NCI-H1930 (cell line): ENCODE measurements at places on chromosomes 5 and 9.

- DNase-seq, result no peak
Measured at GRCh38 chr5:103743421-103743820, 180.8 kb upstream of the NUDT12 start.

DNA sequence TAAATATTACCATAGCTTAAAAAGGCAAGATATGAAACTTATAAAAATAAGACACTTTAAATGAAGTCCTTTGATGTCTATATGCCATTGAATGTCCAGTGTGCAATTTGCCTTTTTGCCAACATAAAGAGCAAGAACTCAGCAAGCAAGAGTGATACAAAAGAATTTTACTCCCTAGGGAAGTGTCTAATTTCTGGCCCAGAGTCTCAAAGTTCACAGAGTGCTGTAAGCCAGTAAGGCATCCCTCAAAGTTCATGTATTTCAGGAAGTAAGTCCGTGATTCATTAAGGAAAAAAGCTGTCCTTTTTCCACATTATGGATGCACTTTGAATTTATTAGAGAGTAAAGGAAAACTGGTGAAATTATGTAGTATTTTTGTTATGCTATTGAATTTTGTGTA, 185.2 kb downstream of the CCDC171 start:
- no peak for DNase-seq

GRCh38 chr5:171055875-171056454, 194.1 kb downstream of the RANBP17 start:
- no peak for DNase-seq

DNA sequence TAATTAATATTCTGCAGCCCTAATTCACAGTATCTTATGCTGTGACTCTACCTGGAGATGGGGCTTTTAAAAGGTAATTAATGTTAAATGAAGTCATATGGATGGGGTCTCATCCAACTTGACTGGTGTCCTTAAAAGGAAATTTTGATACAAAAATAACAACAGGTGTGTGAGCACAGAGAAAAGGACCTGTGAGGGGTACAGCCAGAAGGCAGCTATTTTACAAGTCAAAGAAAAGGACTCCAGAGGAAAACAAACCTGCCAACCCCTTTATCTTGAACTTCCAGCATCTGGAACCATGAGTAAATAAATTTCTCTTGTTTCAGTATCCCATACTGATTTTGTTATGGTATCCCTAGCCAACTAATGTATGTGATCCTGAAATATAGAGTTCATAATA, 250.3 kb downstream of the TMEM232 start:
- no peak for DNase-seq

DNA sequence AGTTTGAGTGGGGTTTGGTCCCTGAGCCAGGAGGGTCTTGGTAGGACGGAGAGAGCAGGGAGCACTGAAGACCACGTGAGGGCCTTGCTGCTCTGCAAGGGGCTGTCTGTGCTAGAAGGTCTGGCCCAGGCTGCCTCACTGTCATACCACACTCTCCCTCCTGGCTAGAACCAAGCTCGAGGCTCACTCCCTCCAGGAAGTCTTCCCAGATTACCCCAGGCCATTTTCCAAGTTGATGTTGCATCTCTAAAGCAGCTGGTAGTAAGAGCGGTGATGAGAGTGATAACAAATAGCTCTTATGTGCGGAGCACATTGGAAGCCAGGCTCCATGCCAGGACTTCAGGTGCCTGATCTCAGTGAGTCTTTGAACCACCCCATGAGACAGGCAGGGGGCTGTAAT, 6.6 kb downstream of the MYMK start:
- DNase-seq, result no peak

GRCh38 chr5:122099060-122099790, 21.2 kb upstream of the LOX start:
- DNase-seq, result no peak

- DNase-seq, result peak; percentile 35
Measured at GRCh38 chr9:114738581-114739316, 56.8 kb upstream of the TEX48 start.

DNA sequence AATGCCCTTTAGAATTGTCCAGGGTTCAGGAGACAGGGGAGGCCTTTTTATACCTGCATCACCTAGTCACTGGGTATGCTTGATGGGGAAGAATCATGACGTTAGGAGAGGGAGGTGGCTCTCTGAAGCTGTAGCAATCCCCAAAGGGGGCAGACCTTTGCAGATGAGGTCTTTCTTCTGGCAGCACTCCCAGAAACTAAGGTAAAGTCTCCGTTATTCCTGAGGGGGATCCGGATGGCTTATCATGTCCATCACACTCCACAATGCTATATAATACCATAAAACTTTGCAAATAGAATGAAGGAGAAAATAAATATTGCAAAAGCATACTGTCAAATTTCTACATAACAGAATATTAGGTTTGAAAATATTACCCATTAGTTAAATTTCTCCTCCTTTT, 21.5 kb upstream of the CAST start:
- no peak for DNase-seq

DNA sequence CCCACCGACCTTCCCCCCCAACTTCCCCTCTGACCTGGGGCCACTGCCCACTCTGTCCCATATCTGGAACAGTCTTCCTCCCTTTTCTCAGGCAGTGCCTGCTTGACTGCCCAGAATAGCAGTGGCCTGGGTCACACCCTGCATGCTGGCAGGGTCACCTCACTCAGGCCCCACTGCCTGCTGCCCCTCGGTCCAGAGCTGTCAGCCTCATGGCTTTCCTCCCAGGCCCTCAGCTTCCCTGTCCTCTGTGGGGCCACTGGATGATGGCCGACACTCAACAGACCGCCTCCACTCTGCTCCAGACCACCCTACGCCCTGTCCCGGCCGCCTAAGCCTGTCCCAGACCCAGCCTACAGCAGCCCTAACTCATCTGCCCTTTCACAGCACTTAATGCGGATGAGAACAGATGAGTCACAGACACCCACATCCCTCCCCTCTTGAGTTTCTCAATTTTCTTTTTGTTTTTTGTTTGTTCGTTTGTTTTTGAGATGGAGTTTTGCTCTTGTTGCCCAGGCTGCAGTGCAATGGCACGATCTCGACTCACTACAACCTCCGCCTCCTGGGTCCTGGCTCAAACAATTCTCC, 5.9 kb downstream of the PNPLA7 start:
- DNase-seq, result no peak

- no peak for DNase-seq
Measured at GRCh38 chr5:6498968-6499367, 50.3 kb downstream of the UBE2QL1 start.

- no peak for DNase-seq
Measured at GRCh38 chr9:114334490-114334889, 4.8 kb downstream of the ORM2 start.

- DNase-seq, result no peak
Measured at GRCh38 chr5:103218164-103218563, 40.4 kb upstream of the MACIR start.

DNA sequence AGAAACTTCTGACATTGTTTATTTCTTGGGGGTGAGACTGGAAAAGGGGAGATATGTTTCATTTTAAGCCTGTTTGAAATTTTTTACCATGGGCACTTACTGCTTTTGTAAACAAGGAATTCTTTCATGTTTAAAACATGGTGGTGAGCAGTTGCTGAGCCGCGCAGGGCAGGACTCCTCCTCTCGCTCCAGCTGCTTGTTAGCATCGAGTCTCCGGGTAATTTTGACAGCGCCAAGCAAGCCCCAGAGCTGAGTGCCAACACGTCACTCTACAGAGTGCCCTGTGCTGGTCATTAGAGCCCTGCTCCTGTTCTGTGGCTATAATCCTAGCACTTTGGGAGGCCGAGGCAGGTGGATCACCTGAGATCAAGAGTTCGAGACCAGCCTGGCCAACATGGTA, 116.5 kb upstream of the MSX2 start:
- DNase-seq, result no peak

DNA sequence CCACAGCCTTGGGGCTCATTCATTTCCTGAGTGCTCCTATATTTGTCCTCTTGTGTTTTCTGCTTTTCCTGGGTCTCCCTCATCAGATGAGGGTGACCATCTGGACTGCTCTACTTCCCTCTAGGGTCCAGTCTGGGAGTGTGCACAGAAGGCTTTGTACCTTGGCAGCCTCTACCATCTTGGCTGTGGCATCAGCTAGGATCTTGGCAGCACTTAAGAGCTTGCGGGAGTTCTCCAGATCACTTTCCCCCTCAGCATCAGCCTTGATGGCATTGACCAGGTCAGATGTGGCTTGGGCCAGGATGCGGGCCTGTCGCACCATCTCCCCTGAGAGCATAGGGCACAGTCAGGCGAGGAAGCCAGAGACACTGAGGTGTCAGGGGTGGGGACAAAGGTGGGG, 15.8 kb downstream of the TLN1 start:
- no peak for DNase-seq

DNA sequence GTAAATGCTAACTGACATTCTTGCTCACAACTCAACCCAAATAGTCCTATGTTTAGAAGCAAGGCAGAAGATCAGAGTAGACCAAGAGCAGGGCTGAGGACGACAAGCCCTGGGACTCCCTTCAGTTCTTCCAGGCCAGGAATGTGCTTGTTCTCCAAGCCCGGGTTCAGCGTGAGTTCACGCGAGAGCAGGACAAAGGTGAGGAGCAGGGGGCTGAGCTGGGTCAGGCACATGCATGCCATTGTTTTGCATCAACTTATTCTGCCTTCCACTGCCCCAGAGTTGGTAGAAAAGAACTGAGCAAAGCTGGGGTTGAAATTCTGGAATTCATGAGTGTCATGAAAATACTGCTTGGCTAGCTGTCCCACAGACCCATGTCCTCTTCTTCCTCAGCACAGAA, 206.5 kb downstream of the PAX5 start:
- DNase-seq, result no peak

DNA sequence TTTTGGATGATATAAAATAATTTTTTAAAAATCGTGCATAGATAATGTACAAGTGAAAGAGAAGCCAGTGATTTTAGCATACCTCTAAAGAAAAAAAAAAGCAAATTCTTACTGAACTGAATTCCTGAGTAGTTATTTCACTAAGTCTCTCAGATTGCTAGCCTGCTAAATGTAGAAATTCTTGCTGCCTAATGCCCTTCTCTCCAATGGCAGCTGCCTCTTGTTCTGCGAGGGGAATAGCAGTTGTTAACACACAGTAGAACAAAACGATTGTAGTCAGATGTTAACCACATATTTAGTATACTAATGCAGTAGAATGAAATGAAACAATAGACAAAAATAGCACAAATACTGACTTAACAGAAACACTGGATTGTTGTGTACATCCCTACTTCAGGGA, 26.8 kb downstream of the SMAD5 start:
- DNase-seq, result no peak

DNA sequence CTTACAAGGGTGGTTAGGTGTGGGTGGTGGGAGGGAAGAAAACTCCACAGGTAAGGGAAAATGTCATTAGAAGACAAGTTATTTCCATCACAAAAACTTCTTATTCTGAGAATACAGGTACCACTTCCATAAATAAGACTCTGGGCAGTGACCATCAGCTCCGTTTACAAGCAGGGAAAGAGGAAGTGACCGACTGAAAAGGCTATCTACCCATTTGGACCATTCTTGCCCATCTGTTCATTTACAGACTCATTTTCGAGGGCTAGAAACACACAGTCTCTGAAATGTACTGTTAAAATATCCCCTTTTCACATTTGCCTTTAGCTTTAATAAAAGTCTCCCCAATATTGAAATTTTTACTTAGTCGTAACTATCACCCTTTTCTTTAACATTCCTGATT, 79.5 kb downstream of the TTC39B start:
- DNase-seq, result no peak

GRCh38 chr9:4375424-4376200, 75.7 kb upstream of the GLIS3 start:
- DNase-seq, result no peak

DNA sequence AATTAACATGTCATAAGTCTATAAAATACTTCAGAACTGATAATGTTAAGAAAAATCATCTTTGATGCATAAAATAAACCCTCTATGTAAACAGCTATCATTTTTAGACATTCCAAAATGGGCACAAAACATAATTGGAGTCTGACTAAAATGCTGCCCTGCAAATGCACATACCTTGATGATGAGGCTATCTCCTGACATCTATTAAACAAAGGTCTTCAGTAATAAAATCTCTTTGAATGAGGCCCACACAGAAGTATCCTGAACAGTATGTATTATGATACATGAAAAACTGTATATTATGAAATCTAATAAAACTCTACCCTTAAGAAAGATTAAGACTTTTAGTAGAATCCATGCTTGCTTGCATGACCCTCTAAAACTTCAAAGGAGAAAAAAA, 66.1 kb downstream of the FBXL17 start:
- no peak for DNase-seq

DNA sequence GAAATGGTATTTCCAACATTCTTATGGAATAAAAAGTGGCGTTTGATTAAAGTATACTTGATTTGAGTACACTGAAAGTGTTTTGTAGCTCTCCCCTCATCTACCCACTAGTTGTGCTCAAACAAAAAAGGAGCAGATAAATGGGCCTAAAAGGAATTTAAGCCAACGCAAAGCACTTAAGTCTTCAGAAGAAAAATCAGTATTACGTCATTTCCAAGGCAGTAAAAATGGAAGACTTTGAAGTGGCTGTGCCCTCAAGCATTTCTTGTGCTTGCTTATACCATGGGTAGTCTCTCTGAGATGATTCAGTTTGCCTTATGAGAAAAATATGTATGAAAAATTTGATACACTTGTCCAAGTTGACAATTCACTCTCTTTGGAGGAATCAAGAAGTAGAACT, 279.9 kb upstream of the CD180 start:
- DNase-seq, result no peak

DNA sequence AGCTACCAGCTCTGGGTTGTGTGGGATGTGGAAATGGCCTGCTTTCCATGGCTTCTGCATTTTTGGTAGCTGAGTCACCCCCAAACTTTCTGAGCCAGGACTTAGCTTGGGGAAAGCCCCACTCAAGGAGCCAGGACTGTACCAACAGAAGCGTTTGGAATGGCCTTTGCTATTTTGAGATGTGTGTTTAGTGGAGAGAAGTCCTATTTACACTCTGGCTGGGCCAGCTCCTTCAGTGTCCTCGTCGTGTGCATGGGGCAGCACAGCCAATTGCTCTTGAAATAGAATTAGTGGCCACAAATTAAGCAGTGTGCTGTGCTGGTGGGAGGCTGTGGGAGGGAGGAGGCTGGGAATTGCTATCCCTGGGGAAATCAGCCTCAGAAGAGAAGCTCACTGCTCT, 51.6 kb downstream of the ENTREP1 start:
- DNase-seq, result no peak
